ENCODE measurements at places on chromosomes 16 and 17.

GRCh38 chr17:38748149-38748891 is at the start of gene PCGF2:
Gene PCGF2, minus strand, starts transcription at chr17:38748336. Its CDS starts 7,934 bp downstream, at chr17:38740402.
- no peak for DNase-seq

GRCh38 chr17:50161911-50162288 is 3.9 kb upstream of the SGCA start:
- no peak for DNase-seq

GRCh38 chr17:8679126-8679525 is 48.6 kb upstream of the MYH10 start:
- no peak for DNase-seq

DNA sequence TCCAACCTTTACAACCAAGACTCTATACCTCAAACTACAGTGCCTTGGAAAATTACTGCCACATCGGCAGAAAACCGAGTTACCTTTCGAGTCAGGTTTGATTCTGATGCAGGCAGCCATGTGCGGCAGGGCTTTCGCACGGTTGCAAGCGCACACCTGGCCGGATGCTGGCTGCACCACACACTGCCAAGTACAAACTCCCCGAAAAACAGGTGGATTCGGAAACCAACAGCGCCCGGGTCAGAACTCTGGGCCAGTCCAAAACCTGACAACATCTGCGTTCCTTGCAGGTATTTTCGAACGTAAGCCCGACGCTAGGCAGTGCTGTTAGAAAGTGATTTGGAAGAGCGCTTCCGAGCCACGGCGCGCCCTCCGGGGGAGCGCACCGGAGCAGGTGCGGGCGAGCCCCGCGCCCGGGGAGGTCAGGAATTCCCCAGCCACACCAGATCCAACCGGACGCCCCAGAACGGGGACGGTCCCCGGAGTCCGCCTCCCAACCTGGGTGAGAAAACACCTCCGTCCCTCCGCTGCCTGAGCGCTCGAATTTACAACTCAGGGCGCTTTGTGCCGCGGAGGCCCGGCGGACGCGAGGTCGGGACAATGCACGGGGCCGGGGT is 1.2 kb downstream of the USP7 start:
- DNase-seq, result peak; percentile 48

DNA sequence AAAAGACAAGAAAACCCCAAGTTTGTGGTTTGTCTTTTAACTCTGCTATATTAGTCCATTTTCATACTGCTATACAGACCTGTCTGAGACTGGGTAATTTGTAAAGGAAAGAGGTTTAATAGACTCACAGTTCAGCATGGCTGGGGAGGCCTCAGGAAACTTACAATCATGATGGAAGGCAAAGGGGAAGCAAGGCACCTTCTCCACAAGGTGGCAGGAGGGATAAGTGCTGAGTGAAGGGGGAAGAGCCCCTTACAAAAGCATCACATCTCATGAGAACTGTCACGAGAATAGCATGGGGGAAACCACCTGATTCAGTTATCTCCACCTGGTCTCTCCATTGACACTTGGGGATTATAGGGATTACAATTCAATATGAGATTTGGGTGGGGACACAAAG is 13.5 kb upstream of the ADAM11 start:
- no peak for DNase-seq

DNA sequence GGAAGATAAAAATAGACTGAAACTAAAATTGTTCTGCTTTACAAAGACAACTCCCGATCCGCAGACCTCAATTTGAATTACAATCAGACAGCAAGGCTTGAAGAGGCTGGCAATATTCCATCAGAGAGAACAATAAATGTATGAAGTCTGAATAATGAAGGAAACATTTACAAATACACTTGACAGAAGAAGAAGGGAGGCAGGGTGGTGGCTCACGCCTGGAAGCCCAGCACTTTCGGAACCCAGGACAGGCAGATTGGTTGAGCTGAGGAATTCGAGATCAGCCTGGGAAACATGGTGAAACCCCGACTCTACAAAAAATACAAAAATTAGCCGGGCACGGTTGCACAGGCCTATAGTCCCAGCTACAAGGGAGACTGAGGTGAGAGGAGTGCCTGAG is 14.6 kb downstream of the ODF4 start:
- no peak for DNase-seq

- DNase-seq, result no peak
Measured at GRCh38 chr16:82020051-82020450, 8.8 kb upstream of the SDR42E1 start.

DNA sequence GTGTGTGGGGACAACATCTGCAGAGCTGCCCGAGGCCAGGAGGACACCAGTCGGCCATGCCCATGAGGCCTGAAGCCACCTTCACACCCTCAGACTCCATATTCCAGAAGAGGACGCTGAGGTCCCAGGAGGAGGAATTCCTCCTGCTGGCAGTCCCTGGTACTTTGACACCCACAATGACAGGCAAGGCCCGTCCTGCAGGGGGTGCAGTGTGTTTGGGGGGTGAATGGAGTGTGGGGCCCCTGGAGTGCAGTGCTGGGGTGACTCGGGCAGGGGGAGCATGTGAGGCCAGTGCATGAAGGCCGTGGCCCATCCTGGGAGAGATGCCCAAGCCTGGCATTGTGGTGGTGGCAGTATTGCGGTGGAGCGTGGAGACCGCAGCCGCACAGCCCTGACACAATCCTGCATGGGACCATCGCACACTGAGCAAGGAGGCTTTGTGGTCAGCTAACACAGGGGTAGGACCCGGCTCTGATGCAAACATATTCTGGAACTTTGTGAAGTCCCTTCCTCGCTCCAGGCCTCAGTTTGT is 52.2 kb downstream of the ZDHHC7 start:
- no peak for DNase-seq

DNA sequence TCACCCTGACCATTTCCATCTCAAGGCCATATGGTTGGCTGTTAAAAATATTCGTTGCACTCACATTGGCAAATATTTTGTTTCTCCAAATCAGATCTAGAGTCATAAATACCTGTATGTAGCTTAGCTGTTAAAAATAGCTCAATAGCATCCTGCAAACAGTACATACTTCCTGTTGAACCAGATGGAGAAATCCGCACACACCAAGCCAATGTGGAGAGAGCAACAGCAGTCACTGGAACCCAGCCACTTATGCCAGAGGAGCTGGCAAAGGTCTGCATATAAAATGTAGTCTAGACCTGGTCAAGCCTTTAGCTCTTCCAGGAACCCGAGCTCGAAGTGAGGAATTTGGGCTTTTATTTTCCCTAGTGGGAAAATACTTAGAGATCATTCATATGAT is 146.4 kb upstream of the KCNJ16 start:
- no peak for DNase-seq

DNA sequence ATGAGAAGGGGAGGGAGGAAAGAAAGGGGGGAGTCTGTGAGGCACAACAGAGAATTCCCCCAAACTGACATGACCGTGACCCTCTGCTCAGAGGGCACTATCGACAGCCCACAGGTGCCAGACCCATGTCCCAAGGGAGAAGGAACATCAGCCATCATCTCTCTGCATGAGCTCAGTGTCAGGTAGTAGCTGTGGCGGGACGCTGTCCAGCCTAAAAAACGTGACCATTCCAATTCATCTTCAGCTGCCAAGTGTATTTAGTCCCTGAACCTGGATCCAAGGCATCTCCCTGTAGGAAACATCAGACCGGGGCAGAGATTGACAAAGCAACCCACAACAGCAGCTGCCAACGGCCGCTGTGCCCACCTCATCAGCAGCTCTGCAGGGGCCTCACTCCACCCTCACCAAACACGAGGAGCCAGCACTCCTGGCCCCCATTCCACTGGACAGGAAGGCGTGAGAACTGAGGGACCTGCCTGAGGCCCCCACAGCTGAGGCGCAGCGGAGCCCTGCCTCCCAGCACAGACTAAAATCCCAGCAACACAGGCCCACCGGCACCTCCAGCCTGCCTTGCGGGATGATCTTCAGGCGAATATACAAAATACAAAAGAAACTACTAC is 8.6 kb downstream of the TAF1C start:
- DNase-seq, result no peak

GRCh38 chr17:33596899-33597298 is 303.8 kb upstream of the ASIC2 start:
- DNase-seq, result no peak

GRCh38 chr17:80805032-80805751 is 186.4 kb upstream of the CHMP6 start:
- no peak for DNase-seq

DNA sequence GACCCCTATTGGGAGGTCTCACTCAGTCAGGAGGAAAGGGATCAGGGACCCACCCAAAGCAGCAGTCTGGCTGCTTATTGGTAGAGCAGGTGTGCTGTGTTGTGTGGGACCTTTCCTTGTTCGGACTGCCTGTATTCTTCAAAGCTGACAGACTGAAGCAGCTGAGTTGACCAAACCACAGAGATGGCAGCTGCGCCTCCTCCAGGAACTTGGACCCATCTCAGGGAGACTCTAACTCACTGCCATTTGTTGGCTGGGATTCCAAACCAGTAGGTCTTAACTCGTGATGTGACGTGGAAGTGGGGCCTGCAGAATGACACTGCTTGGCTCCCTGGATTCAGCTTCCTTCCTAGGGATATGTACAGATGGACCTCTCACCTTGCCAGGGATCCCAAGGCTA is 9.6 kb upstream of the UQCRC2 start:
- no peak for DNase-seq

DNA sequence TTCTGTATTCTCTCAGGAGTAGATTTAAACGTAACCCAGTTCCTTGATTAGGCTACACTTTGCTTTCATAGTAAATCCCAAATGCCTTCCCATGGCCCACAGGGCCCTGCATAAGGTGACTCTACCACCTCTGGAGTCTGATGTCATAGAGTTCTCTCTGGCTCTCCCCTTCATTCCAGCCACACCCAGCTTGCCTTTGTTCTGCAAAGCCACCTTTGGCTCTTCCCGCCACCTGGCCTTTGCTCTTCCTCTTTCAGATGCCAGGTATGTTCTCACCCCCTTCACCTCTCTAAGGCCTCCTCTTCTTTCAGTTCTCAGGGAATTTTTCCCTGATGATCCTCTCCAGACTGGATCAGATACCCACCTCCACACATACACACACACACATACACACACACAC is 141.3 kb upstream of the HSBP1 start:
- no peak for DNase-seq

- no peak for DNase-seq
Measured at GRCh38 chr16:75251280-75252048, at the start of gene BCAR1. Gene BCAR1, minus strand, starts transcription at chr16:75251624. Its CDS starts 142 bp downstream, at chr16:75251482.
